Left renal cortex interstitium (tissue), 4 donors: ENCODE measurements at places on chromosomes 6 and 20.

GRCh38 chr6:6395581-6396197 is 75.2 kb upstream of the F13A1 start:
- DNase-seq: no peak

DNA sequence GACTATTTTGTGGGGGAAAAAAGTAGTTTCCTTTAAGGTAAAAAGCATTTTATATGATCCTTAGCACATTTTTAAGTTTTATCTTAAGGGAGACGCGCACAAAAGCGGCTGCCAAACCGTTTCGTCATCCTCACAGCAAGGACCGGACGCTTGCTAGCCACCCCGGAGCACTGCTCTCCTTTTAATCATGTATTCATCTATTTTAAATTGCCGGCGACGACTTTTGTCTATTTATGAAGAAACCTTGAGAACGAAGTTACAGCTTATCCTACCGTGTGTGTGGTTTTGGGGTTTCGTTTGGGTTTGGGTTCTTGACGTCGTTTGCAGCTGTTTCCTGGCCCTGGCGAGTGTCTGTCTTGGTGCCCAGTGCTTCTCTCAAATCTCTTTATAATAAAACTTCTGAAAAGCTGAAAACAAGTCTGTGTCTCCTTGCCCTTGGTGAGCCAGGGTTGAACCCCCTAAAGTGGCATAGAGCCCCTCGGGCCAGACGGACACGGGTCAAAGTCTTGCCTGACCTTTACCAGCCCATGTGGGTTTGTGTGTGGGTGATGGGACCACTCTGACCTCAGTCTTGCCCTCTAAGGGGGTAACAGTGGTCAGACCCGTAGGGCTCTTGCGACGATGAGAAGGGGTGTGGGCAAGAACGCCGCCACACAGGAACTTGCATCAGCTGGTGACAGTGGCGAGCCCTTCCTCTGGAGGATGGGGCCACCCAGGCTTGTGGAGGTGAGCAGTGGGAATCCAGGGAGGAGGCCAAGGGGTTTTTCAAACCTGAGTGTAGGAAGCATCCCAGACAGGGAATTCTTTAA is 117.6 kb downstream of the JPH2 start:
- DNase-seq: no peak

DNA sequence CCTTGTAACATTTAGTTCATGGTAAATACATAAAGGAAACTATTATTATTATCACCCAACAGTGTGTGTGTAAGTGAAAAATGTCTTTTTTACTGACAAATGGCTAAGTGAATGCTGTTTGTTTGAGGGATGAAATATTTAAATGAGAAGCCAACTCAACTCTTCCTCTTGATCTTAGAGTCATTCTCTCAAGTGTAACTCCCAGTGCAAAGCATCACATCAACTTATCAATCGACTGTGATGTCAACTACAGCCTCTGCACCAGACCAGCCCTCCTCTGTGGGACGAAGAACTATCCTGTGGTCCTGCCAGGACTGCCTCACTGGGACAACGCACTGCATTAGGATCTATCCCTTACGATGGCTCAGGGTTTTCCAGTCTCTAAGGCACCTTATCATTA is 5.3 kb downstream of the C6orf15 start:
- no peak for DNase-seq

GRCh38 chr6:142702501-142703460 is 242.2 kb downstream of the HIVEP2 start:
- DNase-seq: no peak
